ENCODE measurements at places on chromosomes 2 and 18.

DNA sequence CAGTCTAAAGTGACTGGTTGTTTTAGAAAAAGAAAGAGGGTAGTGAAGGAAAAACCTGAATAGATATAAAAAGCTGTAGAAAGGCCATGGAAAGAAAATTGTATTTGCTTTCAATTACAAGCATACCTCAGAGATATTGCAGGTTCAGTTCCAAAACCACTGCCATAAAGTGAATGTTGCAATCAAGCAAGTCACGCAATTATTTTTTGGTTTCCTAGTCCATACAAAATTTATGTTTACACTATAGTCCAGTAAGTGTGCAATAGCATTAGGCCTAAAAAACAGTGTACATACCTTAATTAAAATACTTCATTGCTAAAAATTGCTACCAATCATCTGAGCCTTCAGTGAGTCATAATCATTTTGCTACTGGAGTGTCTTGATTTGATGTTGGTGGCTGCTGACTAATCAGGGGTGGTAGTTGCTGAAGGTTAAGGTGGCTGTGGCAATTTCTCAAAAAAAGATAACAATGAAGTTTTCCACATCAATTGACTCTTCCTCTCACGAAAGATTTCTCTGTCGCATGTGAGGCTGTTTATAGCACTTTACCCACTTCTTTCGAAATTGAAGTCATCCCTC lies 2003.8 kb upstream of the PIK3C3 start:
- DNase-seq = no peak

- DNase-seq = no peak
Observed at GRCh38 chr2:15293262-15293937, 267.7 kb downstream of the NBAS start.

DNA sequence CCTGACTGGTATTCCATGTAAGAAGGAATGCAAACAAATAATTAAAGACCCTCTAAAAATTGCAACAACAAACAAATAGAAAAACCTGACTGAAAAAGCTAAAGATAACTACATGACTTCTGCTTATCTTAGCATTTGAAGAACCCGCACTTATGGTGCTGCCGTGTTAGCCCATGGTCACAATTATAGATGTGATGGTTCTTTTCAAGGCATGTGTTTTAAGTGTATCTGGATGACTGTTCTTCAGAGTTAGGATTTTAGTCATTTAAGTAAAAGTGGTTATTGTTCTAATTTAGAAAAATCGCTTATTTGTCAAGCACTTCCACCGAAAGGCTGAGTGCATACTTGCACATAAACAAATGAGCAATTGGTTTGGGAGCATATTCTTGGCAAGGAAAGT lies 77.3 kb downstream of the CPS1 start:
- no peak for DNase-seq

- no peak for DNase-seq
Observed at GRCh38 chr2:76429374-76429773, 718.7 kb upstream of the GCFC2 start.

DNA sequence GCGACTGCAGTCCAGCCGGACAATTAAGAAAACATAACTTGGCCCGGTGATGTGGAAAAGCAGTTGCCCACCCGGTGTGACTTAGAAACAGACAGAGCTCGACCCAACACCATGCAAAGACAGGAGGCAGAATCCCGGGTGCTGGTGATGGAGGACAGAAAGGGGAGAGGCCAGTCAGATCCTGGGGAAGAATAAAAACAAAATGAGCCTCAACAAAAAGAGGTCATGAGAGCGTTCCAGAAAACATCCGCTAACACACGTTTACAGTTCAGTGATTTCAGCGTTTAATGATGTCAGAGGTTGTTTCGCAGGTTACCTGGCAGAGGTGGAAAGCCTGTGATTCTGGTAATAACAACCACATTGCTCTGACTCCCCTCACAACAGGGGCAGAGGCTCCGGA lies 111.9 kb downstream of the OSR1 start:
- DNase-seq = no peak

DNA sequence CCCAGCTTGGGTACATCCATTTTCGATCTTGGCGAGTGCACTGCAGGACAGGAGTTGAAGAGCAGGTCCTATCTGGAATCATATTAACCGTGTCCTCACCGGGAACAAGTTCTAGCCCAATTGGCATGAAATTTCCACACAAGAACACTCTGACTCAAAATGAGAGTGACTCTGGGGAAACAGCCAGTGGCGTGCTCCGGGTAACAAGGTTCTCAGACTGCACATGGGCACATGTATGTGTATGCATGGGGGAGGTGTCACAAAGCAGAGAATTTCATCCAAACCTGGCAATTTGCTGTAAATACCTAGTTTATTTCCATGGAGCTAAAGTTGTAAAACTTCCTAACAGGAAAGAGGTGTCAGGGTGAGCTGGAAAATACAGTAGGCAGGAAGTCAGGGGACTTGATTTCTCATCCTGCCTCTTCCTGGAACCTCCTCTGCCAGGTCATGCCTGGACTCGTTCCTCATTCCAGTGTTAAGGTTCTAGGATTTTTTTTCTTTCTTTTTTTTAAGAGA lies 1.7 kb downstream of the TUBB6 start:
- DNase-seq = no peak

DNA sequence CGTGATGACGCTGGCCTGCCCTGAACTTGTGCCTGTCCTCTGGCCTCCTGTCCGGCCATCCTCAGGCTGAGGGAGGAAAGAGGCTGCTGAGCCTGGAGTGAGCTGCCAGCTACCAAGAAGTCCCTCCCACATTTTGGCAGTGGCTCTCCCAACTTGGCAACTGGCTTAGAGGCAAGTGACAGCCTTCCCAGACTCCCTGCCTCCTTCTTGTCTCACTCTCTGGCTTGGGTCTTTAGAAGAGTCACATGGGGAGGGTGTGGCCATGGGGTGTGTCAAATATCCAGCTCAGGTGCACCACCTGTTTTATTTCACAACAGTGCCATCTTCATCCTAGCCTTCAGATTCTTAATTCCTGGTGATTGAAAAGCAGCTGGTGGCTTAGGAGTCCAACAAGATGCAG lies 222.9 kb downstream of the PRKCE start:
- no peak for DNase-seq

GRCh38 chr2:231343006-231343710 lies 52.4 kb upstream of the B3GNT7 start:
- no peak for DNase-seq

DNA sequence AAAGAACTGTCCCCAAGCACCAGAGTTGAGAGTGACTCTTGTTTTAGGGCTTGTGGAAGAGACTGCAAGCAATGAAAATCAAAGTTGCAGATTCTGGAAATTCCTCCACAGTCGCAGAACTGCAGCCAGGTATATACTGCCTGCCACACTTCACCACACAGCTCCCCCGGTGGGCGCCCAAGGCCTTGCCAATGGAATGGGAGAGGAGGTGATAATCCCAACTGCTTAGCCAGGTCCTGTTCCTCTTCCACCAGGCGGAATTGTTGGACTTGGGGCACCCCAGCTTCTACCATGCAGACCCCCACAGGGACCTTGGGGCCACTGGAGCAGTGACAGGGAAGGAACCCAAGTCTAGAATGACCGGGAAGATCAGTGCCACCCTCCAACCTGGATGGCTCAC lies 4.8 kb upstream of the PDIA6 start:
- no peak for DNase-seq

GRCh38 chr18:27206411-27206810 lies 21.3 kb upstream of the CHST9 start:
- DNase-seq = no peak

DNA sequence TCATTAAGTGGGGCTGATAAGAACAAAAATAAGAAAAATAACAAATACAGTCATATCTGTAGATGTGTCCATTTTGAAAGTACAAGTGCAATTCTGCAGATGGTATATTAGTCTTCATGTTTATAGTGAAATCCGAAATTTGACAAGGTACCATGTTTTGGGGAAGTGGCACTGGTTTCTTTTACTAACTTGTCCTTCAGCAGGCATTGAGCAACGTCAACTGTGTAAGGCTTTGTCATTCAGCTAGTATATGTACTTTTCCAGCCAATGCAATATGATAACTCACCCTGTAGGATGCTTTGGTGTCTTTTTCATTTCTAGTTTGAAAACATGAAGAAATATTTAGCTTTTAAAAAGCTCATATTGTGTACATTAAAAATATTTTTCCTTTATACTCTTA lies 139.9 kb downstream of the MCFD2 start:
- no peak for DNase-seq
